ENCODE measurements at places on chromosomes 7 and 10.

DNA sequence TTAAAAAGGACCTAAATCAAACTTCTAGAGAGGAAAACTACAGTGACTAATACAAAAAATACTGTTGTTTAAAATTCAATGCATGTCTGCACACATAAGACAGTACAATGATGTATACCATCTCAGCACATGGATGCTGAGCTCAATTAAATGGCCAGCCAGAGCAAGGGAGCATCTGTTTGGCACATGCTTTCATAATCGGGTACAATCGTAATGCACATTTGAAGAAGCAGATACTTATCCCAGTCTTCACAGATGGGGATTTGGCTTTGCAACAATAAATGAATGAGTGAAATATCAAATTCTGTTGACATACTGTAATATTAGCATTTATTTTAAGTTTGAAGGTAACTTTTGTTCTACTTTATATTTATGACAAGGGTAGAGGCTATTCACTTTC is 187.8 kb downstream of the CRPPA start:
- no peak for DNase-seq

DNA sequence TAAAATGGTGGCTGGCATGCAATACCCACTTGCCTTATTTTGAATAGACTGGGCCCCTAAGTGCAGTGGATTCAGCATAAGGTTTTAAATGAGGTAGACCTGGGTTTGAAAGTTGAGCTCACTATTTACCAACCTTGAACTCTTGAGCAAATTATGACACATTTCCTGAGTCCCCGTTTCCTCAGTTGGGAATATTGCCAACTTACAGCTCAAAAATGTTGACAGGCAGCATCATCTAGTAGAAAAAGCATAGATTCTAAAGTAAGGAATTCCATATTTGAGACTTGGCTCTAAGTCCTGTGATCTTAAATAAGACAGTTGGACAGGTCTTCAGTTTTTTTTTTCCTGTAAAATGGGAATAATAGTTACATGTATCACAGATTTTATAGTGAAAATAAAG is 305.5 kb downstream of the ACTR3B start:
- no peak for DNase-seq

- peak; percentile 61 for DNase-seq
Measured at GRCh38 chr7:35185908-35186731, 67.8 kb downstream of the TBX20 start.

GRCh38 chr7:8134089-8134733 is 127.8 kb downstream of the ICA1 start:
- DNase-seq, result no peak

DNA sequence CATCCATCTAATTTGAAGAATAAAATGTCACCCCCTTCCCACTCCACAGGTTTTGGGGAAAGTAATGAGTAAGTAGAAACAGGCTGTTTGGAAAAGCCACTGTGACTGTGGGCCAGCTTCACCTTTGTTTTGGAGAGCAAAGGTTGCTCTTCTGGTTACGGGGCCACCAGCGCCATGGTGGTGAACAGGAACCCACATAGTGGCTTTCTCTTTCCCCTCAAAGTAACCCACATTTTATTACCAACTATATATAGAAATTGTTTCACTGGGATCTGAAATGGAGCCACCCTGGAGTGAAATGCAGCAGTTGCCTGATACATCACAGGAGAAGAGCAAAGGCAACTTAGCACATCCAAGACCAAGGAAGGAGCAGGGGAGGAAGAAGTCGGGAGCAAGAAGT is 112.3 kb upstream of the EFCAB10 start:
- DNase-seq, result no peak

DNA sequence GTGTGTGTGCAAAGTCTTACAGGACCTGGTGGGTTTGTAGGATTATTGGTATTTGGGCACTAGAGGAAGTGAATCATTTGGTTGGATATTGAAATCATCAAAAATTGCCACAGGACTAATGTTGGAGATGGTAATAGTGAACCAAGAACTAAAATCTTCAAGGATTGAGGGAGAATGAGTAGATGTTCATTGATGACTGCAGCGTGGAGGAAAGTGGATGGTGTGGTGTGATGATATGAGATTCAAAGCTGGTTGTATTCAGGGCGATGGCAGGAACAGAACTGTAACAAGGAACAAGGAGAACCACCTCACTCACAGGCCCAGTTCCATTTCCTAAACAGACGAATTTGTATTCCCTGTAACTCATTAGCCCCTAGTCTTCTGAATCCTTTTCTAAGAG is 90.3 kb downstream of the TRIM24 start:
- no peak for DNase-seq
